B cell (primary cell): ENCODE measurements at places on chromosomes 2 and 18. TPM values are rescaled to one million over a fixed set of nuclear protein-coding genes. Genes with fewer than 3 reads are reported as not detected.

ABHD1 gene
- 0.92 and 2.7 TPM in 2 replicates for polyA plus RNA-seq

ERICH2 gene
- polyA plus RNA-seq: not detected in 2 replicates

GRCh38 chr18:46678785-46679399, 21.9 kb upstream of the LOXHD1 start:
- DNase-seq: no peak

TMEFF2 gene
- polyA plus RNA-seq: not detected in 2 replicates

- DNase-seq: no peak
Observed at GRCh38 chr2:73640511-73640911, 1.7 kb downstream of the NAT8 start.

- no peak for DNase-seq
Observed at GRCh38 chr18:75779450-75779849, 351.9 kb upstream of the SMIM21 start.

- DNase-seq: no peak
Observed at GRCh38 chr2:174059178-174059883, 94.2 kb upstream of the SP3 start.

GRCh38 chr2:187544371-187545080, 9.7 kb downstream of the TFPI start:
- DNase-seq: no peak

SLC1A4 gene
- 1.7 and 3.5 TPM in 2 replicates for polyA plus RNA-seq
